Regular cardiac myocyte (primary cell): ENCODE measurements at places on chromosomes 5 and 9. TPM values are rescaled to one million over a fixed set of nuclear protein-coding genes. Genes with fewer than 3 reads are reported as not detected.

Gene NUTM2G
- total RNA-seq: not detected in 2 replicates

Gene BARHL1
- not detected in 2 replicates for total RNA-seq

Gene TAS2R1
- 0.28 TPM in 1 of 2 replicates, not detected in the other for total RNA-seq

Gene SHISAL2B
- total RNA-seq: not detected in 2 replicates

Gene ERCC6L2
- 56.9 and 63.1 TPM in 2 replicates for total RNA-seq

Gene UGT3A1
- not detected in 2 replicates for total RNA-seq

Gene SLC2A8
- 5.6 and 7.3 TPM in 2 replicates for total RNA-seq

Gene XRCC4
- total RNA-seq: 11.8 and 20.5 TPM in 2 replicates

Gene SPAAR
- total RNA-seq: 0.85 and 5.0 TPM in 2 replicates

Gene PCDHA5
- total RNA-seq: under 0.01 TPM in 2 replicates

Gene ACTBL2
- total RNA-seq: under 0.01 and 0.19 TPM in 2 replicates

Gene TSSK1B
- total RNA-seq: under 0.01 TPM in 1 of 2 replicates, not detected in the other

Gene ADAMTS16
- total RNA-seq: under 0.01 TPM in 1 of 2 replicates, not detected in the other

Gene SVEP1
- total RNA-seq: 14.4 and 90.8 TPM in 2 replicates

Gene ENG
- 24.2 and 34.3 TPM in 2 replicates for total RNA-seq

Gene CORO2A
- 0.56 and 0.58 TPM in 2 replicates for total RNA-seq

Gene OTP
- total RNA-seq: not detected in 2 replicates

Gene IFNA8
- total RNA-seq: not detected in 2 replicates

Gene PHYHD1
- 5.0 and 5.9 TPM in 2 replicates for total RNA-seq

Gene NDUFS4
- 99.8 and 112 TPM in 2 replicates for total RNA-seq

Gene ZNF454
- 0.96 and 2.0 TPM in 2 replicates for total RNA-seq

Gene MEGF10
- under 0.01 and 0.56 TPM in 2 replicates for total RNA-seq

Gene DBH
- not detected in 2 replicates for total RNA-seq

Gene FABP6
- 0.19 TPM in 1 of 2 replicates, not detected in the other for total RNA-seq

Gene PCDHB16
- 0.19 and 1.7 TPM in 2 replicates for total RNA-seq

Gene BTNL8
- not detected in 2 replicates for total RNA-seq

Gene PCDHAC2
- total RNA-seq: 0.19 and 1.4 TPM in 2 replicates

Gene MSX2
- 0.38 and 1.1 TPM in 2 replicates for total RNA-seq

Gene FOXD4L3
- total RNA-seq: under 0.01 and 0.28 TPM in 2 replicates

Gene SUSD3
- 0.19 TPM in 1 of 2 replicates, not detected in the other for total RNA-seq

Gene INSL4
- not detected in 2 replicates for total RNA-seq

Gene FCN2
- 0.28 TPM in 1 of 2 replicates, not detected in the other for total RNA-seq

Gene ENTR1
- 28.2 and 57.9 TPM in 2 replicates for total RNA-seq

Gene SLC2A6
- 11.3 and 21.1 TPM in 2 replicates for total RNA-seq

Gene TMEM174
- not detected in 2 replicates for total RNA-seq

Gene OCLN
- 1.3 and 2.3 TPM in 2 replicates for total RNA-seq

Gene LPAR1
- 50.7 and 58.5 TPM in 2 replicates for total RNA-seq

Gene OR1J2
- total RNA-seq: 0.28 TPM in 1 of 2 replicates, not detected in the other

Gene PDZD2
- 0.28 and 0.58 TPM in 2 replicates for total RNA-seq

Gene IFNA21
- total RNA-seq: not detected in 2 replicates

Gene SPINK13
- total RNA-seq: not detected in 2 replicates

Gene SMIM32
- under 0.01 TPM in 1 of 2 replicates, not detected in the other for total RNA-seq

Gene BASP1
- 113 and 161 TPM in 2 replicates for total RNA-seq

Gene PPP2CA
- 64.3 and 157 TPM in 2 replicates for total RNA-seq

Gene KCNV2
- total RNA-seq: not detected in 2 replicates

Gene FGD3
- total RNA-seq: not detected in 2 replicates

Gene AIF1L
- 0.56 and 0.58 TPM in 2 replicates for total RNA-seq

Gene INSL6
- not detected in 2 replicates for total RNA-seq

Gene DCTN3
- total RNA-seq: 79.2 and 166 TPM in 2 replicates

Gene FAM221B
- total RNA-seq: not detected in 2 replicates

Gene IPO11
- total RNA-seq: 25.1 and 44.5 TPM in 2 replicates

Gene TNFSF8
- not detected in 2 replicates for total RNA-seq

Gene ITGA1
- 28.9 and 92.2 TPM in 2 replicates for total RNA-seq

Gene RASGRF2
- 3.9 and 5.4 TPM in 2 replicates for total RNA-seq

Gene ELAVL2
- total RNA-seq: not detected in 2 replicates

Gene COL5A1
- total RNA-seq: 222 and 254 TPM in 2 replicates
